ENCODE measurements at places on chromosomes 7 and 10.

DNA sequence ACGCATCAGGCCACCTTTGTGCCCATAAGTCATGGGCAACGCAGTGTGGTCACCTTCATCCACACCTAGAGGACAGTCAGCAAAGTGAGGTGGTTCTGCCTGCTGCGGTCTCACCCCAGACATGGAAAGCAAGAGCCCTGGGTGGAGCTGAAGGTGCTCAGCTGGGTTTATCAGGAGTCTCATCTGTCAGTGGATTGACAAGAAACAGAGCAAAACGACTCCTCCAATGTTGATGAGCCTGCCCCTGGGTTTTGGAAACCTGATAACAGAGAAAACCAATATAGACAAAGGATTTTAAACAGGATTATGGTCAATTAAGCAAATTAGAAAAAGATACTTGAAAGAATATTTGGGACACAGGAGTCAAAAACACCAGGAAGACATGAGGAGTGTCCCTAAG, 229.3 kb upstream of the PRSS58 start:
- no peak for DNase-seq

DNA sequence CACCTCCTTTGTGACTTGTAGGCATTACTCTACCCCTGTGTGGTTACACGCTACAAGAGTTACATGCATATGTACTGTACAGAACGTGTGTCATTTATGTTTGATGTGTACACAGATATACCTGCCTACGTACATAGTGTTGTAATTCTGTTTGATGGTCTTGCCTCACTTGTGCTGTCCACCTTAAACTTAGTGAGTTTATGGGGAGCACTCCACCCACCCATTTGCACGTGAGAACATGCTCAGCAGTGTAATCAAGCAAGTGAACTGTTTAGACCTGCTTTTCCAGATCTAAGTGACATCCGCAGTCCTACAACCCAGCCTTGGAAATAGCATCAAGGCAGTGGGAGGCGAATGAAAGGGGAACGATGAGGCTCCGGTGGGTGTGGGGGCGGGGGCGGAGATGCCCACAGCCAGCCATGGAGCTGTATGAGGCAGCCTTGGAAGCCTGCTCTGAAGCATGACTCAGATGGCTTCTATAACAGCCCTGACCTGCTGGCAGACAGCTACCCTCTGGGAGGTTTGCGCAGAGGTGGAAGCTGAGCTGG, 52.1 kb downstream of the SUFU start:
- peak; percentile 56 for DNase-seq

DNA sequence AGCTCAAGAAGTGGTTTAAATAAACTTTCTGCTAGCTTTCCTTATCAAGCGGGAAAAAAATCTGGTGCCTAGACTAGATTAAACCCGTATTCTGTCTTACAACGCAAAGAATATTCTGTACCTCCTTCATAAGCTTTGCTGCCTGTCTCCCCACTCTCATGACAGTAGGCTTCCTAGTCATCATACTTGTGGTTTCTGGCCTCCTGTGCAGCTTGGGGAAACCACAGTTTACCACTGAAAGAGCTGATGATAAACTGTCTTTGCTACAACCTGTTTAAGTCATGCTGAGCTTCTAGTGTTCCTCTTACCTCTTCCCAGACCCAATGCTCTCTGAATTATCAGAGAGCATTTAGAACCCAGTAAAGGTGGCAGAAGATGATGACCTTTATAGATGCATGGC, 55.0 kb downstream of the PODXL start:
- DNase-seq = peak; percentile 80

GRCh38 chr10:130198651-130199050, 62.5 kb downstream of the GLRX3 start:
- no peak for DNase-seq

DNA sequence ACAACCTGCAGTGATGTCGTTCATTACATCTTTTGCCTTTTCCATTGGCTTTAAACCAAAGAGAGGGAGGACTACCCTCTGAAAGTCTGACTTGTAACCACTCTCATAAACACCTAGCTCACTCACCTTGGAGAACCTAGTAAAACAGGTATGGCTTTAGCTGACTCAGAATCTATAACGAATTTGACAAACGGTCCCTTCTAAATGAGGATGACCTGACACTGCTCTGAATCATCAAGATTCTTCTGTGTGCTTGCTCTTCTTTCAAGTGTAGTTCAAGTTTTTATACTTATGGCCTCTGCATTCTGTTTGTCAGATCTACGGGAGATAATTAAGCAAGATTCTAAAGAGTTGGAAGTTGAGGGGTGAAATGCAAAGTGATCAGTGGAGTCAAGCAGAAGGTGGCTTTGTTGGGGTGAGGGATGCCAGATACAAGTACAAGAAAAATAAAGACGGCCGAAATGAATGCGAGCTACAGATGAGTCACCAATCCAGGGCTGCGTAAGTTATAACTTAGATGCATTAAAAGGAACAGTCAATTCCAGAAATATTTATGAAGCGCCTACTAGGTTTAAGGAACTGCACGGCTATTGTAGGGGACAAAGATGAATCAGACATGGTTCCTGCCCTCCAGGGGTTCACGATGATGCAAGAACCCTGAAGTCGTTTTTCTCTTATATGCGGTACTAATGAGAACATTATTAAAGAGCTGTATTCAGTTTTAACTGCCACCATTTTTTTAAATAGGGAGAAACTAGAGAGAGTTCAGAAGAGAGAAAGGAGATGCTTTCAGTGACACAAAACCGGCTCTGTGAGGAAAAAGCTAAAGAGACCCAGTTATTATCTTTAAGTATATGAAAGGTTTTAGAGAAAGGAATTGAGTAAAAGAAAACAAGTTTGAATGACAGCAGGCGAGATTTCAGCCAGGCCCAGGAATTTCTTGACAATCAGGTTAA, 6.5 kb downstream of the HIPK2 start:
- peak; percentile 88 for DNase-seq

DNA sequence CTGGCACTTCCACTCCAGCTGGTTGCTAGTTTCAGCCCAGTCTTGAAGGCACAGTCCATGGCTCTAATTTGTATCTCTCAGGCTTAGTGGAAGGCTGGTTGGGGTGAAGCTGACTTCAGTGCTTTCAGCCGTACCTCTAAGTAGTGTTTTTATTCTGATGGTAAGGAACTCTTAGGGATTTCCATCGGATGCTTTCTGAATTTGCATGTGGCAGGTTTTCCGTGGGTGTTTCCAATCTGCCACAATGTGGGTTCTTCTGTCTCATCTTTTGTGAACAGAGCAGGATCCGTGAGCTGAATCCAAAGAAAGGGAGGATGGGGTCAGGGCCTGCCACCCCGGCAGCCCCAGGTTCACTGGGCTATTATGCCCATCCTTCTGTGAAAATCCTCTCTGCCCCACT, 607.9 kb upstream of the MKI67 start:
- no peak for DNase-seq

GRCh38 chr7:23341846-23342598, 42.9 kb downstream of the MALSU1 start:
- DNase-seq = peak; percentile 36

DNA sequence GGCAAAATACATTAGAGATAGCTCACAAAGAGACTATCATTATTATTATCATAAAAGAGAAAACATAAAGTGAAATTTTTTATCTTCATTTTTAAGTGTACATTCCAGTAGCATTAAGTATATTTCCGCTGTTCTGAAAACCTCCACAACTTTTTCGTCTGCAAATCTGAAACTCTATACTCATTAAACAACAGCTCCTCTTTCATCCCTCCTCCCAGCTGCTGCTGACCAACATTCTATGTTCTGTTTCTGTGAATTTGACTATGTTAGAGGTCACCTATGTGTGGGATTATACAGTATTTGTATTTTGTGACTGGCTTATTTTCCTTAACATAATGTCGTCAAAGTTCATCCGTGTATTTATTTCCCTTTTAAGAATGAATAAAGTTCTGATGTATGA, 429.3 kb upstream of the TPK1 start:
- DNase-seq = no peak

GRCh38 chr7:150947241-150947745, 30.8 kb downstream of the KCNH2 start:
- no peak for DNase-seq

- DNase-seq = no peak
These were observed 28.6 kb downstream of the VCL start for GRCh38 chr10:74026428-74027015.

DNA sequence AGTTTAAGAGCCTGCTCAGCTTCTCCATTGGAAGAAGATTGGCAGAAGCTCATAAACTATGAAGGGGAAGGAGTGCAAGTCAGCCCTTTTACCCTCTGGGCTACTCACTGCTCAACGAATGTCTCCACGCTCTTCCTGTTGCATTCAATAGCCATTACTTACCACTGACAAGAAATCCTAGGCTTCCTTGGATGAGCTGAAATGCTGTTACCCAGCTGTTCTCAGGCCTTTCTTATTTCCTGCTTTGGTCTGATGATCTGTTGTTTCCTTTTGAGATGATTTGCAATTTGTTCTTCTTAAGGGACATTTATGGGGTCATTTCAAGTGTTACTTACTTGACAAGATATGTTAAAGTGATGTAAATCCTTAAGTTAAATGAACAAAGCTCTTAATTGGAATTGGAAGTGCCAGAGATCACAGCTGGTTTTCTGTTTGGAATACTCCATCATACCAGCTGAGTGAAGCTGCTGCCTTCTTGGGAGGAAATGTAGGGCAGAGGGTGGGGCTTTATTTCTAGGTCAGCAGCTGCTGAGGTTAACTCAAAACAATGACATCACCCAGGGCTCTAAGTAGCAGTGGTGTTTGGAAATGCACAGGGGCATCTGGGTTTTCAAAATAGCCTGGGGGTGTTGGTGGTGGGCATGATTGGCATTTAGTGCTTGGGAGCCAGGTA, 170.0 kb downstream of the PRKCQ start:
- DNase-seq = peak; percentile 23

DNA sequence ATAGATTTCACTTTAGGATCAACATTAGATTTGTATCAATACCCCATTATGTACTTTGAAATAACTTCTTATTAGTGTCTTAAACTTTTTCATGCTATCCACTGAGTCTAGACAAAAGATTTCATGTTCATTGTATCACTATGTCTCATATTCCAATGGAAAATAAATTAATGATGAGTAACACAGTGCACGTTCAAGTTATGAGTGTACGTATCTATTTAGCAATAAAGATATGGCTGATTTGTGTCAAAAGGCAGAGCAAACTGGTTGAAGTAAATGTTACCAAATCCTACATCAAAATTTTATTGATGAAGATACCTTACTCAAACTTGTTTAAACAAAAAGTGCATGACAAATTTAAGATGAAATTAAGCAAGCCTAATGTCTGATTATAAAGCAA, 102.4 kb downstream of the SEMA3E start:
- peak; percentile 57 for DNase-seq

DNA sequence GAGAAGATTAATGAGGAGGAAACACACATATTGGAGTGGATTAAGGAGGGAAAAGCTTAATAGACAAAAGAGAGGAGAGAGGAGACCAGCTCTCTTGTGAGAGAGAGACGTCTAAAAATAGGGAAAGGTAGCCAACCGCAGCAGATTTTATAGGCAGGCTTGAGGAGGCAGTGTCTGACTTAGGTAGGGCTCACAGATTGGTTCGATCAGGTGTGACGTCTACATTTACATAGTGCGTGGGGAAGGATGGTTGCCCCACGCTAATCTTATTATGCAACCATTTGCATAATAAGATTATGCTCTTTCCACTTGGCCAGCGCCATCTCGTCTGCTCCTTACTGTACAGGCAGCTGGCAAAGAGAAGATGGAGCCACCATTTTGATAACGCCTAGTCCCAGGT, 122.0 kb downstream of the MARCHF5 start:
- DNase-seq = no peak

GRCh38 chr7:83866582-83866981, 217.6 kb upstream of the SEMA3E start:
- DNase-seq = peak; percentile 46

Measured in fibroblast of upper back skin (primary cell).